ENCODE measurements at places on chromosomes 7 and 10. TPM values are rescaled to one million over a fixed set of nuclear protein-coding genes. Genes with fewer than 3 reads are reported as not detected.

GRCh38 chr7:92836489-92836999, at the start of gene CDK6:
TSS of gene CDK6 (minus strand) at chr7:92836573. CDS start at chr7:92833323, 3,250 bp downstream.
- DNase-seq: peak; percentile 51
- H3K4me1 ChIP-seq: peaks cover 29% of the 10 kb centered on the region
- H3K4me3 ChIP-seq: peak within 1 kb of the TSS; percentile 96
- peak within 1 kb of the TSS; percentile 98 for H3K27ac ChIP-seq
- peaks cover 28% of the 10 kb centered on the region for H3K36me3 ChIP-seq
- H3K27me3 ChIP-seq: no peaks in the 10 kb centered on the region

DNA sequence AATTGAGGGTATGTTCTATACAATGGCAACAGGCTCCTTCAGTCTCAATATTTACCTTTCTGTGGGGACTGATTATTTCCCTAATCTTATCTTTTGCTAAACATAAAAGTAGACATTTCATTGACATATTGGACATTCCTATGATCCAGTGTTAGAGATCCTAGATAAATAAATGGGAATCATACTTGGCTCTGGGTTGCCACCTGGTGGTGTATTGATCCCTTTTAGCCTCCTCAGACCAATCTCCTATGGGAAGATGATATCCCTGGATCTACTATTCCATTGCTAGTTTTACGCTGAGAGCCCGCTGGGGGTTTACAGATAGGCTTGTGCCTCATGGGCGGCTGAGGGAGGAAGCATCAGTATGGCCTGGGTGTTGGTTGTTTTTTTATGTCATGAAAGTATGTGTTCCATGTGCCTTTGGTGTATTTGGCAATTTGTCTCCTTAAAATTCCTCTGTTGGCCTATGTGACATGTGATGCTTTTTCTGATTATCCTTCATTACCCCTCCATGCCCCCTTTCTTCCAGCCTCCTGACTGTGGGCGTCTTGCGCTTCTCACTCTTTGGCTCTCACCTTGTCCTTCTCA, 18.8 kb downstream of the CELF2 start:
- peak; percentile 35 for DNase-seq
- H3K27ac ChIP-seq: no peak overlapping the region
- no peaks in the 10 kb centered on the region for H3K36me3 ChIP-seq
- H3K27me3 ChIP-seq: no peaks in the 10 kb centered on the region
- H3K4me3 ChIP-seq: no peak overlapping the region

DNA sequence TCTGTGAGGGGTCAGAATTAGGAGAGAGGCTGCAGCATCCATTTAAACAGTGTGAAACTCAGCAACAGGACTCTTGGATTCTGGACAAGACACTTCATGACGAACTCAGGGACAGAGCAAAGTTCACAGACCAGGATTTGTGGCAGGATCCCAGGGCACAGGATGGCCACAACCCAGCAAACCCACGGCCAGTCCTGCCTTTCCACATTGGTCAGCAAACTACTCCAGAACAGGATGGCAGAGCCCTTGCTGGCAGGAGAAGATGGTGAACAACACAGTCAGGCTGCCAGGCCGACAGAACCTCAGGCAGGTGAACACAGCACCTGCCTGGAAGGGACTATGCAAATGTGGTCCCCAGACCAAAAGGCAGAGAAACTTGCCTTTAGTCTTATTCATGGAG, 34.4 kb downstream of the VSTM4 start:
- H3K4me3 ChIP-seq: no peak overlapping the region
- H3K36me3 ChIP-seq: no peaks in the 10 kb centered on the region
- no peak for DNase-seq

GRCh38 chr10:101141616-101142532, 10.8 kb downstream of the TLX1 start:
- H3K36me3 ChIP-seq: no peaks in the 10 kb centered on the region
- DNase-seq: peak; percentile 72
- H3K4me3 ChIP-seq: peak overlapping the region; percentile 60
- H3K27me3 ChIP-seq: peaks cover 76% of the 10 kb centered on the region

GRCh38 chr7:76216381-76217082, 14.8 kb downstream of the SRRM3 start:
- no peaks in the 10 kb centered on the region for H3K36me3 ChIP-seq
- H3K27me3 ChIP-seq: peaks cover 28% of the 10 kb centered on the region
- no peak overlapping the region for H3K4me3 ChIP-seq
- no peak overlapping the region for H3K27ac ChIP-seq
- H3K4me1 ChIP-seq: no peaks in the 10 kb centered on the region
- no peak for DNase-seq

DNA sequence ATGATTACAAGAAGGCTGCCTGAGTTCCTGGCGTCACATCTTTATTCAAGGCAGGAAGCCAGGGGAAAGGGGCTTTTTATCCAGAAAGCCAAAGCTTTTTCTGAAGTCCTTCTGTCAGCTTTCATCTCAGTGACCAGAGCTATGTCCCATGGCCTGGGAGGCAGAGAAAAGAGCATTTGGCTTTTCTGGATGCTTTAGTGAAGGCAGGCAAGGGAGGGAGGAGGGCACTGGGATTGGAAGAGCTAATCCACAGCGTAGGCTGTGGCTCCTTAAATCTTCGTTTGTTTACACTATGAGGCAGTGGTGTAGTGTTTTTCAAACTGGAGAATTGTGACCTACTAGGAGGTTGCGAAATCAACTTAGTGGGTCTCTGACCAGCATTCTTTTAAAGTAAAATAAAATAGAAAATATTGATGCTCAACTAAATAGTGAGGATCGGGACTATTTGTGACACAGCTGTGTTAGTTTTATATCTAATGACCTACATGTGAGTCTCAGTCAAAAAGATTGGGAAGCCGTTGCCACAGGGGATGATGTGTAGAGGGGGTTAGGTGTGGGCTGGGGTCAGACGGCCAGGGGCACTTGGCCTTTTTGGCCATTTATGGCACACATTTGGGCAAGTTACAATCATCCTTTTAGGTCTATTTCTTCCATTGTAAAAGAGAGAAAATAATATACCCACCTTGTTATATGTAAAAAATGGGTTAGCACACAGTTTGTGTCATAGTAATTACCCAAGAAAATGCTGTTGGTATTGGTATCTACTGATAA, 14.1 kb downstream of the CRYGN start:
- peaks cover 29% of the 10 kb centered on the region for H3K4me1 ChIP-seq
- H3K36me3 ChIP-seq: peaks cover 12% of the 10 kb centered on the region
- H3K27ac ChIP-seq: peak overlapping the region; percentile 54
- peaks cover 19% of the 10 kb centered on the region for H3K27me3 ChIP-seq

GRCh38 chr10:112680586-112680985, 233.6 kb downstream of the VTI1A start:
- H3K4me1 ChIP-seq: no peaks in the 10 kb centered on the region
- no peak overlapping the region for H3K4me3 ChIP-seq
- no peaks in the 10 kb centered on the region for H3K27me3 ChIP-seq
- no peaks in the 10 kb centered on the region for H3K36me3 ChIP-seq
- no peak overlapping the region for H3K27ac ChIP-seq
- no peak for DNase-seq

- no peak overlapping the region for H3K4me3 ChIP-seq
- H3K27ac ChIP-seq: no peak overlapping the region
- DNase-seq: no peak
- no peaks in the 10 kb centered on the region for H3K4me1 ChIP-seq
- no peaks in the 10 kb centered on the region for H3K36me3 ChIP-seq
Observed at GRCh38 chr10:61406242-61406641, 46.9 kb downstream of the TMEM26 start.

DNA sequence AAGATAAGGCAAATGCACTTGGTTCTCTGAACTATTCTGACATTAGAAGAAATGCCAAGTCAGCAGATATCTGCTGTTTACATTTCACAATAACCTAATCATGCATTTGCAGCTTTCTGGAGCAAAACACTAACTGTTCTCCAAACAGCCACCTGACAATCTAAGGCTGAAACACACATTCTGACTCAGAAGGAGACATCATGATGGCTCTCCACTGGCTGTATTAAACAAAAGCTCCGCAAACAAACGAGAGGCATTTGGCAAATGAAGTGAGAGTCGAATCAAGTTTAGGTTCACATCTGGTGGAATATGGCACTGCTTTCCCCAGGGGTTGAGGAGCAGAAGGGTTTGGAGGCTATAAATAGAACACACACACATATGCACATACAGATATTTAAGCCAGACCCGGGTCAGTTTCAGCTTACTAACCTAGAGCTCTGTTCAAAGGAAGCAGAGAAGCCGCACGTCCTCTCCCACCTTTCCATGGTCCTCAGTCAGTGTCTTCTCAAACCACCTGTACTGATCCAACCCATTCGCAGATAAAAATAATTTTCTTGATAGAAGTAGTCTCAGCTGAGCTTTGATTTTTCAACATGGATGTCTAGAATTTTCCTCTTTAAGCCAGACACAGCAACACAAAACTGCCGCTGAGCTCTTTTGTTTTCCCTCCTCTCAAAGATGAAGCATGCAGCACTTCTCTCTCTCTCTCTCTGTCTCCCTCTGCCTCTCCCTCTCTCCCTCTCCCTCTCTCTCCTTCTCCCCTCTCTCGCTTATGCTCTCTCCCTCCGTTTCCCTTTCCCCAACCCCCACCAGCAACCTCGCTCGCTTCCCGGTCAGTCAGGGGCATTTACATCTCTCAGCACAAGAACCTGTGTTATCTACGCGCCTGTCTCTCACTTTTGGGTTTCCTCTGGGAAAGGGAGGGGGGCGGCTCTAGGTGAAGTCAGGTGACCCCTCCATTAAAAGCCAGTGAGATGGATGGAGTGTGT, 682.8 kb downstream of the MAGI2 start:
- no peaks in the 10 kb centered on the region for H3K36me3 ChIP-seq
- H3K4me3 ChIP-seq: no peak overlapping the region
- no peaks in the 10 kb centered on the region for H3K4me1 ChIP-seq
- peak; percentile 1 for DNase-seq
- 0 out of 2 replicates have a peak, but pooled peaks cover 1% of the 10 kb centered on the region for H3K27me3 ChIP-seq

- peaks cover 3% of the 10 kb centered on the region for H3K27me3 ChIP-seq
- H3K27ac ChIP-seq: no peak overlapping the region
- peaks cover 17% of the 10 kb centered on the region for H3K4me1 ChIP-seq
- DNase-seq: no peak
- H3K4me3 ChIP-seq: no peak overlapping the region
Observed at GRCh38 chr10:73099141-73099540, 2.5 kb upstream of the P4HA1 start.

Gene UNCX
- total RNA-seq: not detected

Gene ODAD2
- 20.1 TPM for total RNA-seq

Measured in HFFc6 (cell line).